ENCODE measurements at places on chromosomes 3 and 15. TPM values are rescaled to one million over a fixed set of nuclear protein-coding genes. Genes with fewer than 3 reads are reported as not detected.
A peak's percentile ranks its signal among the peaks of the same experiment; 100 is the strongest.

DNA sequence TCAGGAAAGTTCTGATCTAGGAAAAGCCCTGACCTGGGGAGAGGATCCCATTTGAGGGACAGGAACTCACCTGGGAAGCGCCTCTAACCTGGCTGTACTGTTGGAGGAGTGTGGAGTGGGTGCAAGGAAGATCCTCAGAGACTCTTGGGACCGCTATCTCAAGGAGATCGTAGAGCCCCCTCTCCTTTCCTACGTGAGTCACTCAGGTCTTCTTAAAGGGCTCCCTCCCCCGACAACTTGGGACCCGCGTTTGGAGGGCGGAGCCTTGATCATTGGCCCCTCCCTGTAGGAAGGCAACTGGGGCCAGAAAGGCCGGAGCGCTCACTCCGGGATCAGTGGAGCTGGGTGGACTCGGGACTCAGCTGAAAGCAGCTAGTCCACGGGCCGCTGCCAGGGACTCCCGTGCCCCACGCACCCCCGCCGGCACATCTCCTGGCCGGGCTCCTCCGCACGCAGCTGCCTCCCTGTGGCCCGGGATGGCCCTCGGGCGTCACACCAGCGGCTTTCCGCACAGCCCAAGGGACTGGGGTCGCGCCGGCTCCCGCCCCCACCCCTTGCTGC is 520 bp downstream of the SLC26A6 start:
- peak; percentile 56 for DNase-seq

DNA sequence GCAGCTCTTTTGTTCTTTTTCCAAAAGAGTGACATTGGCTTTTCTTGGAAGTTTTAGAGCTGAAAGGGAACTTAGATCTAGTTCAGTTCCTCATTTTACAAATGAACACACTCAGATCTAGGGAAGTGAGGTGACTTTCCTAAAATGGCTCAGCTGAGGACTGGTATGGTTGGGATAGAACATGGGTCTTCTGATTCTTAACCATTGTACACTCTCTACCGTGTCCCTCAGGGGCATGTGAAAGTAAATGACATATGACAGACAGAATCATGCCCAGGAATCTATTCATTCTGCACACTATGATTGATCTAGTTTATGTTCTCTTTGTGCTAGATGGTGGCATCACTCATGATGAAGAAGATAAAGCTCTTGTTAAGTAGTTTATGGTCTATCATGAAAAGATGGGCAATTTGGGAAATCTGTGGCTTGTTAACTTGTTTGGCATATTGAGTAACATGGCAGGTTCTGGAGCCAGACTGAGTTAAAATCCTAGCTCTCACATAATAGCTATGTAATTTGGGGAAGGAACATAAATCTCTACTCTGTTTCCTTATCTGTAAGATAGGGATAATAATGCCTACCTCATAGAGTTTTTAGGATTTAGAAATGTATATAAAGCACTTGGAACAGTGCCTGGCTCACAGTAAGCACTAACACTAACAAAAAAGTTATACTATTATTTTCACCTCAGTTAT is 30.9 kb downstream of the UBE2E1 start:
- DNase-seq: peak; percentile 49

DNA sequence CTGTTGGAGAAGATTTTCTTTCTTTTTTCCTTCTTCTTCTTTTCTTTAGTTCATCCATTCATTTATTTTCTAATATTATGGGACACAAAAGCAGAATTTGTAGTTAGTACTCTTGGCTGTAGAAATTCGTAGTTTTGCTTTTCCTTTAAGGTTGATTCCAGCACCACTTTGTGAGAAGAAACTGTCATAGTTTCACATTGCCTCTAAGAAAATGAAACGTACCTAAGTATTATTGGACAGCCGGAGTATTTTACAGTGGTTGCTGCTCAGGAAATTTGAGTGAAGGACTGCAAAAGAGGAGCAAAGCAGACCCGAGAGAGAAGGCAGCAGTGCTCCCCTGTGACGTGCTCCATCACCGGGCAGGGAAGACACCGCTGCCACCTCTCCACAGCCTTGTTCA is 48.1 kb downstream of the PLCL2 start:
- no peak for DNase-seq

LMCD1 gene
- 170 TPM for total RNA-seq

- DNase-seq: no peak
Measured at GRCh38 chr3:55906896-55907295, 419.8 kb upstream of the WNT5A start.

DNA sequence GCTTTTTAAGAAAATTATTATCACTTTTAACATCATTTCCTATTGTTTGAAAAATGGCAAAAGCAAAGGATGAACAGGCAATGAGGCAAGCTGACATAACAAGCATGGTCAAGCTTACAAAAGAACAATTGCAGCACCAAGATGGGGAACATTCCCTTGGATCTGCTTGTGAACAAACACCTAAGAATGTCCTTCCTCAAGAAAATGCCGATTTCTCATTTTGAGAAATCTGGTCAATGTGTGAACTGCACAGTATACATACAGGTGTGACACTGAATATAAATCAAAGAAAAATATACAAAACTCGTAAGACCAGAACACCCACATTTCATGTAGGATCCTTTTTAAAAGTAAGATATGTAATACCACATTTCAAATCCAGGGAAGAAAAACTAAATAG is 58.9 kb downstream of the LRRFIP2 start:
- DNase-seq: peak; percentile 38

DNA sequence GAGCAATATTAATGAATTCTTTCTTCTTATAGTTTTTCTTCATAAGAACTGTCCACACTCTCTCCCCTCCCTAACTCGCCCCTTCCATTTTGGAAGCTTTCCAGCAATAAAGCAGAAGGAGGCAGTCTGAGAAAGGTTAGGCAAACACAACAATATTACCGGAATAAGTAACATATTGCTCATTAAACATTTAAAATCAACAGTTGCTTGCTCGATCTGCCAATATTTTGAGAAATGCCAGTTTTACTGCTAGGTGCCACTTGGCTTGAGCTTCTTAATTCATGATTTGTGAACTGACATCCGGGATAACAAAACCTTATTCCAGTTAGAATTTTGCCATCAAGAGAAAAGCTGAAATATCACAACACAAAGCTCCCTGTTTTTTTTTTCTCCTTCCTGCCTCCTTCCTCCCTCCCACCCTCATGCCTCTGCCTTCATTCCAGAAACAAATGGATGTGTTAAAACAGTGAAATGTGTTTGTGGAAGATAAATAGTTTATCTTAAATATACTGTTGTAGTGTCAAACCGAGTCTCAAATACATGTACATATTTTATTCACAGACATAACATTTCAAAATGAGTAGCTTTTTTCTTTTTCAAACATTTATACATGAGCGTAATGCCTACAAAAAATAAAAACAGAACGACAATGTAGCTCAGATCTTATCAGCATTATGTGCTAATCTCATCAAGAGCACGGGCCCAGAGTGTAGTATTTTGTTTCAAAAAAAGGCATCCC is 253.7 kb downstream of the GAP43 start:
- DNase-seq: peak; percentile 12

PDCD7 gene
- 20.7 TPM for total RNA-seq

DNA sequence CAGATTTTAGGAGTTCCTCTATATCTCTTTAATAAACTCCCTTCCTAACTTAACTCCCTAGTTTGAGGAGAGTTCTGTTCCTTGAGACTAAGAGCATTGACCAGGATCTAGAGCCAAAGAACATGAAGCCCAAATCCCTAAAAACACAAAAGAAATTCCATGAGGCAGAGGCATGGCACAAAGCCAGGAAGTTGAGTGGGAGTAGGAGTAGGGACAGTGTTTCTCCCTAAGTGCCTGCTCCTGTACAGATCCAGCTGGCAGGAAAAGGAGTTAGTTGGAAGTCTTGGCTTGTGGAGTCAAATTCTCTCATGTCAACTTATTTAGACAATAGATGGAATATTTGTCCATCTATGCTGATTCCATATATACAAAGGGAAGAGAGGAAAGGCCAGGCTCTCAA is 11.4 kb downstream of the ACTC1 start:
- DNase-seq: no peak

DNA sequence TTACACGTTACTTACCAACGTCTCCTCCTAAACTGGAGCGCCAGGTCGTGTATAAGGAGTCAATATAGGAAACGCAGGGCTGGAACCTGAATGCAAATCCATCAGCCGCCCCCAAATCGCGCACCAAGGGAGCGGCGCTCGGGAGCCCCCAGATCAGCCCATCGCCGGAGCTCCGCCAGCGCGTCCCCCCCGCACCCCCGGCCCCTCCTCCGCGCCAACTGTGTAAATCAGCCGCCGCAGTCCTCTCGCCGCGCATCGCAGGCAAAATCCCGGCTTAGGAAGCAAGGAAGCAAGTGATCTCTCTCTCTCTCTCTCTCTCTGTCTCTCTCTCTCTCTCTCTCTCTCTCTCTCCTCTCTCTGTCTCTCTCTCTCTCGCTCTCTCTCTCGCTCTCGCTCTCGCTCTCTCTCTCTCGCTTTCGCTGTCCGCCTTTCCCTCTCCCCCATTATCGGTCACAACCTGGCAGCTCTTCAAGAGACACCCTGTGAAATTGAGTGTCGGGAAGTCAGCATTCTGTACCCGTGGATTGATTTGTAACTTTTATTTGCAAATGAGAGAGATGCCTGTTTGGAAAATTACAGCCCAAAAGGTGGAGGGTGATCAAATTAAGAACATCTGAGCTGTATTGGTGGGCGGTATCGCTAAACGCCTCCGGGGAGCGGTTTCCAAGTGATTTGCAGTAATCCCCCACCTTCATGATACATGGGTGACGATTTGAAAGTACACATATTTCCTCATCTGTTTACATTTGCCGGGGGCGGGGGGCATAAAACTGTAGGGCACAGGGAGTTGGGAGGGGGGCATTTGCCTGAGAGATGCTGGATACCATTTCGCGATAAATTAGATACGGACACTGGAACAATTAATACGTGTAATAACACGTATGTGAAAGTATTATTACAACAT is 645 bp upstream of the SLITRK3 start:
- DNase-seq: no peak
